Stimulated activated CD8-positive, alpha-beta memory T cell treated with anti-CD3 and anti-CD28 coated beads, Interleukin-12 subunit alpha, Interleukin-12 subunit beta, amount 100 ng/mL, for 1 hour (primary cell): ENCODE measurements at places on chromosomes 16 and 17.

DNA sequence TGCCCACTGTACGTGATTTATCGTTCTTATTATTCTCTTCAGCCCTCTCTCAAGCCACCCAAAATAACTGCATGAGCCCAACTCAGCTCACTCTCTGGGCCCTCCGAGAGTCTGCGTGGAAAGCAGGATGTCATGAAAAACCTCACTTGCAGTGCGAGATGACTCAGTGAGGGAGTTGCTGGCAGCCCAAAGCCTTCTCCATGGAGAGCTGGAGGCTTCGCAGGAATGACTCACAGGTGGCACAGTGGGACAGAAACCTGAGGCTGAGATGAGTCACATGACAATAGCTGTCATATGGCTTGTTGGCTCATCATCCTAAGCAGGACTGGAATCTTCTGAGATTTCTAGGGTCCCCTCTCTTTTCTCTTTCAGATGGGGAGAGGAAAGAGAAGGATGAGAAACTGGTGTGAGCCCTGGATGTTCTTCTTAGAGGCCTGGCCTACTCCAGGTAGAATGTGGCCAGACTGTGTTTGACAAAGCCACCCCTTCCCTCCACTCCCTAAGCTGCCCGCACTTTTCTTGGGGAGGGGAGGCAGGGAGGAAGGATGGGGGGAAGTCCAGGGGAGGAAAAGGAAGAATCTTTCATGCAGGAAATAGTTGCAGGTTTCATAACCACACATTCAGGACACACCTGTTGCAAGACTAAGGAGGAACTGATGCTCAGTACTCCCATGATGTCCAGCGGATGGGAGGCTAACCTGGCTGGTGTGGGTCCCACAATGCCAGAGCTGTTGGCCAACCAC lies 160.6 kb upstream of the RPL38 start:
- no peak for DNase-seq

GRCh38 chr17:41976142-41976768 lies 9.7 kb downstream of the CNP start:
- DNase-seq, result no peak

DNA sequence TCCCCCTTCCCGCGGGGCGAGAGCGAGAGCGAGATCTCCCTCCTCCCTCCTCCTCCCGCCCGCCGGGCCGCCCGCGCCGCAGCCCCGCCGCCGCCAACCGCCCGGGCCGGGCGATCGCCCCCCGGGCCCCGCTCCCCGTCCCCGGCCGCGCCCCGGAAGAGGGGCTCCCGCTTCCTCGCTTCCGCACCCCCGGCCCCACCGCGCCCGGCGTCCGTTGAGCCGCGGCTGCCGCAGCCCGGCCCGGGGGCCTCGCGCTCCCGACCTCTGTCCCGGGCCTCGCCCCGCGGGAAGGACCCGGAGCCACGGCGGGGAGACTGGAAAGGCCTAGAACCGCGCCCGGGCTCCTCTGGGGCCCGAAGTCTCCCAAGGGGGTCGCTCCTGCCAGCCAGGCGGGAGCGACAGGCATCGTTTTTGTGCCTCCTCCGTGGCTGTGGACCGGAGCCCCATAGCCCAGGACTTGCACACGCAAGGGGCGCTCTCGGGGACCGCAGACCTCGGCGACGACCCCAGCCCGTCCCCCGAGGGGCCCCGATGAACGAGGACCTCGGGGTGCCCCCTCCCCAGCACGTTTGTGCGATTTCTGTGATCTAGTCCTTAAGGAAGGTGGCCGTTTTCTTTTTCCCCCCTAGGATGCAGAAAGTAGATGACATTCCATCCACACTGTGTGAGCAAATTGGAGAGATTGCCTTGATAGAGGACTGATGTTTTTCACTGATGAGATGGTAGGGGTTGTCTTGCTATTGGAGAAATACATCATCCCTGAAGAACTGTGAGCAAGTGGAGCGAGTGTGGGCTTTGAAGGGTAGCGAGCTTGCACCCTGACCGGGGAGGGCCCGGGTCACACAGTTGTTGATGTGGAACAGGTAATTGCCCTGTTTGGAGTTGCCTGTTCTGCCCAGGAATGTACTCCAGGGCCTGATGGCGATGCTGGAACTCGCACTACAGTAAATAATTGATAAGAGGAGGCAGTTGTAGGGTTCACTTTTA lies 611 bp downstream of the BANP start:
- no peak for DNase-seq

- DNase-seq, result no peak
Observed at GRCh38 chr17:8896641-8897635, 29.5 kb upstream of the PIK3R6 start.

- DNase-seq, result no peak
Observed at GRCh38 chr16:84449156-84450140, 55.0 kb downstream of the MEAK7 start.

GRCh38 chr16:86821895-86822294 lies 243.5 kb downstream of the FOXL1 start:
- no peak for DNase-seq

- no peak for DNase-seq
Observed at GRCh38 chr17:48160177-48161081, 52.9 kb downstream of the SNX11 start.

- DNase-seq, result peak; percentile 56
Observed at GRCh38 chr17:46212634-46213435, 19.6 kb upstream of the KANSL1 start.

- no peak for DNase-seq
Observed at GRCh38 chr17:17073030-17073564, 30.8 kb downstream of the MPRIP start.

GRCh38 chr17:7072406-7072805 lies 7.6 kb downstream of the CLEC10A start:
- DNase-seq, result no peak

- DNase-seq, result no peak
Observed at GRCh38 chr17:27538156-27538955, 82.1 kb downstream of the KSR1 start.

- no peak for DNase-seq
Observed at GRCh38 chr17:43143201-43143600, 18.0 kb upstream of the BRCA1 start.

DNA sequence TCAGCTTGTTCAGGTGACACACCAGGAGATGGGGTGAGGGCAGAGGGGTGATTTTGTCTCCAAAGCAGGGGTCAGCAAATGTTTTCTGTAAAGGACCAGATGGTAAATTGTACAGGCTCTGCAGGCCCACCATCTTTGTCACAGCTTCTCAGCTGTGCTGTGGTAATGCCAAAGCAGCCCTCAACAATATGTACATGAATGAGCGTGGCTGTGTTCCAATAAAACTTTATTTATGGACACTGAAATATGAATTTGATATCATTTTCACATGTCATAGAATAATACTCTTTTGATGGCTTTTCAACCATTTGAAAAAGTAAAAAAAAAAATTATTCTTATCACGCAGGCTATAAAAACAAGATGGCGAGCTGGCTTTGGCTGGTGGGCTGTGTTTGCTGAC lies 206.4 kb upstream of the RPL38 start:
- DNase-seq, result no peak

GRCh38 chr16:89510526-89510925 lies 2.3 kb downstream of the SPG7 start:
- no peak for DNase-seq

DNA sequence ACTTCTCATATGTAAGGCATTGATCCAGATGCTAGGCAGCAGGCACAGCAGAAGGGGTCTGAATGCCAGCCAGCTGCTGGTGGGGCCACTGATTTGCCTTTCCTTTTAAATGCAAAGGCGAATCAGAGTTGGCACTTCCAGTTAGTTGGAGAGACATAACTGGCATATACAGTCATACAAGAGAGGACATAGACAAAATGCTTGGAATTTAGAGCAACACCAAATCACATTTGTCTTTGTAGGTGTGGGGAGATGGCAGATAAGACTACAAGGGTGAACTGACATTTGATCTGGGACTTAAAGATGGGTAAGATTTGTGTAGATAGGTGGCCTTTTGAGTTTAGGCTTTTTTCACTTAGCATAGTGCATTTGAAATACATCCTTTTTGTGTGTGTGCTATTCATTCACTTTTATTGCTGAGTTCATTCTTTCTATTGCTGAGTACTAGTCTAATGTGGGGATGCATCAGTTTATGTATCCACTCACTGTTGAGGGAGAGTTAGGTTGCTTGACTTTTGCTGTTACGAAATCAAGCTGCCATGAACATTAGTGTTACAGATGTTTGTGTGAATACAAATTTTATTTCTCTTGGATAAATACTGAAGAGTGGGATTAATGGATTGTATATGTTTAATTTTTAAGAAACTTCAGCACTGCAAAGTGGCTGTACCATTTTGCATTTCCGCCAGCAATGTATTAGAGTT lies 74.1 kb downstream of the SPECC1 start:
- no peak for DNase-seq

DNA sequence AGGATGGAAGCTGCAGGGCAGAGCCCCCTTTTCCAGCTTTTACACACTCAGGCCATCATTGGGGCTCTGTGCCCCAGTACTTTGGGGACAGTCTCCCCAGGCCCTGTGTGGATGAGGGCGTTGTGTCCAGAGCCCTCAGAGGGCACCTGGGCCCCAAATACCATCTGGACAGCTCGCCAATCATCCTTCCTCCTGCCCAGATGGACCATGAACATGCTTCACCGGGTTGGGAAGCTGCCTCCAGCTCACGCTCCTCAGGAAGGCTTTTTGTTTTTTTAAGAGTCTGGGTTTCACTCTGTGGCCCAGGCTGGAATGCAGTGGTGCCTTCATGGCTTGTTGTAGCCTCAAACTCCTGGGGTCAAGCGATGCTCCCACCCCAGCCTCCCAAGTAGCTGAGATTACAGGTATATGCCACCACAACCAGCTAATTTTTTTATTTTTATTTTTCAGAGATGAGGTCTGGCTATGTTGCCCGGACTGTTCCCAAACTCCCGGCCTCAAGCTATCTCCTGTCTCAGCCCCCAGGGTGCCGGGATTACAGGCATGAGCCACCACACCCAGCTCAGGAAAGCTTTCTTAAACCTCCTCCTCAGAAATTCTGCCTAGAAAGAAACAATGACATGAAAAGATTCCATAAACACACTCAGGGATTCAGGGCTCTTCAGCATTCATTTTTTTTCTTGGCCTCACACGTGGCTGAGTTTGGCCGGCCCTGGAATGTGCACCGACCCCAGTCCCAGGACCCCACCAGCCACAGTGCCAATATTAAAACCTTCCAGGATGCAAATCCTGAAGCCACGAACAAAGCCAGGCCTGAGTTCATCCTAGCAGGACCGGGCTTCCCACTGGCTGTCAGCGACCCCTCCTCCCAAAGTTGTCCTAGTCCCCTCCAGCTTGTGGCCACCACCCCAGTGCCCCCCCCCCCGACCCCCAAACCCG lies 27.4 kb upstream of the ZNF423 start:
- DNase-seq, result no peak

- DNase-seq, result no peak
Observed at GRCh38 chr16:83481589-83481988, 326.2 kb upstream of the HSBP1 start.

GRCh38 chr16:4574919-4575705 lies 19.0 kb downstream of the C16orf96 start:
- DNase-seq, result no peak

- no peak for DNase-seq
Observed at GRCh38 chr17:45366691-45367090, 49.9 kb upstream of the MAP3K14 start.

GRCh38 chr17:28346746-28347246 lies 10.5 kb downstream of the POLDIP2 start:
- no peak for DNase-seq

- no peak for DNase-seq
Observed at GRCh38 chr17:4393806-4394205, 27.3 kb upstream of the UBE2G1 start.

- no peak for DNase-seq
Observed at GRCh38 chr17:48545022-48545375, at the start of gene HOXB2. HOXB2 (minus strand) TSS chr17:48545109; CDS start chr17:48544911, 198 bp downstream.

GRCh38 chr17:41982026-41982760 lies 15.6 kb downstream of the CNP start:
- DNase-seq, result no peak

DNA sequence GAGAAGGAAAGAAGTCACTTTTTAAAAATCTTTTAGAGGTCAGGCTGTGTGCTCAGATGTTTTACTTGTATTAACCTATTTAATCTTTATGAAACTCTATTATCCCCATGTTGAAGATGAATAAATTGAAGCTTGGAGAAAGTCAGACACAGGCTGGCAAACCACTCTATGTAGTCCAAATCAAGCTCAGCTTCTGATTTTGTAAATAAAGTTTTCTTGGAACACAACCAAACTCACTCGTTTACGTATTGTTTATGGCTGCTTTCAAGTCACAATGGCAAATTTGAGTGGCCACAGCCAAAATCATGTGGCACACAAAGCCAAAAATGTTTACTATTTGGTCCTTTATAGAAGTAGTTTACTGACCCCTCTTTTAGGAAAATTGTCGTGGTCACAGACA lies 596.0 kb upstream of the CDH11 start:
- DNase-seq, result no peak

DNA sequence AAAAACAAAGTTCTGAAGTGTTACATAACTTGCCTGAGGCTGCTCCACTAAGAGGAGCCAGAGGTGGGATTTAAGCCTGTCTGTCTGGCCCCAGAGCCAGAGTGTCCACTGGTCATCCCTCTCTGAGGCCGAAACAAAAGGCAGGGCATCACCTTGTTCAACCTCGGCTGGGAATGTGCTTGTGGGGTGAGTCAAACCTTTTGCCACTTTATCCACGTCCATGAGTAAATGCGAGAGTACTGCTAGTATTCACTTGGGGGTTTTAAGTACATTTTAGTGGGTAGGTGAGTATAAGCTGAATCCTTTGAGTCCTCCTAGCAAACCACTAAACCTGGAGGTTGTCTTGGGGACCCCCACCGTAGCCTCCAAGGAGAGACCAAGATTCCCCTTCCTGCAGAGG lies 103.5 kb downstream of the STX8 start:
- DNase-seq, result no peak

GRCh38 chr16:14187517-14188338 lies 116.6 kb downstream of the MRTFB start:
- DNase-seq, result no peak

GRCh38 chr16:59053911-59054310 lies 319.8 kb upstream of the GOT2 start:
- no peak for DNase-seq

GRCh38 chr17:78912082-78912481 lies 9.1 kb upstream of the CEP295NL start:
- no peak for DNase-seq

GRCh38 chr16:48558371-48558841 lies 51.6 kb downstream of the N4BP1 start:
- DNase-seq, result no peak
